Smooth muscle cell of the umbilical artery (primary cell): ENCODE measurements at places on chromosomes 2 and 18. TPM values are rescaled to one million over a fixed set of nuclear protein-coding genes. Genes with fewer than 3 reads are reported as not detected.

Gene IKZF2
- 6.2 and 9.5 TPM in 2 replicates for total RNA-seq

Gene WNT10A
- not detected in 2 replicates for total RNA-seq

Gene STPG4
- total RNA-seq, result 0.32 and 0.89 TPM in 2 replicates

Gene ANKRD53
- total RNA-seq, result 1.5 and 1.8 TPM in 2 replicates

Gene PHOSPHO2
- 1.5 and 1.8 TPM in 2 replicates for total RNA-seq

Gene FRZB
- total RNA-seq, result under 0.01 and 0.23 TPM in 2 replicates

Gene ITGB6
- total RNA-seq, result 0.30 and 0.60 TPM in 2 replicates

Gene TXNDC2
- total RNA-seq, result 0.05 TPM in 1 of 2 replicates, not detected in the other
